ENCODE measurements at places on chromosomes 13 and 19.

DNA sequence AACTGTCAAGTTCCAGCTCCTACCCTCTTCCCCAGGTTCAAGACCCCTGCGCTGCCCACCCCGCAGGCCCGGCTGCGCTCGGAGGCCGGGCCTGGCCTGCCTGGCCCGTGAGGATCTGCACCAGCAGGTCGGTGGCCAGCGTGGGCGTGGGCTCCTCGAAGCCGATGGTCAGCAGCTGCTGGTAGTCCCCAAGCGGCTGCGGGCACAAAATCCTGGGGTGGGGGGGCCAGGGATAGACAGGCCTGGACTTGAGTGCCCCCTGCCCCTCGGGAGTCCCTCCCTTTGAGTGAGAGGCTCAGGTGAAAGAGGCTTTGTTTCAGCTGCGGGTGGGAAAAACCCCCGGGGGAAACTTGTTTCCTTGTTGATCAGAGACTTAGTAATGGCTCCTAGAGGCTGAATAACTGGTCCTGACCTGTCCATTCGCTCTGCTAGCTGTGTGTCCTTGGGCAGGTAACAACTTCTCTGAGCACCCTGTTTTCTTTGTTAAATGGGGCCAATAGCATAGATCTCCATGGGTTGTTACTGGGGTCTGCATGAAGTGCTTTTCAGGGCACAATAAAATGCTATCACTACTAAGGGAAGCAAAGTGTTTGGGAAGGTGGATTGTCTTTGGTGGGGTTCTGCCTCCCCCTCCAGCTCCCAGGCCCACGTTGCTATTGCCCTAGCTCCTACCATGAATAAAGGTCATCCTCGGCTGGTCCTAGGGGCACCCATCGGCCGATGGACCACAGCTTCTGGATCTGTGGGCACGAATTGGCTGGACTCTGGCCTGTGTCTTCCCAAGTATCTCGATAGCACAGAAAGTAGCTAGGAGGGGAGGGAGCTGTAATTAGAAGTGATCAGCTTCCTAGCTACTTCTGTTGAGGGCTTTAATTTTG, 3.5 kb downstream of the C19orf67 start:
- DNase-seq: peak; percentile 59

- no peak for DNase-seq
Observed at GRCh38 chr19:30497034-30497433, 124.8 kb downstream of the ZNF536 start.

DNA sequence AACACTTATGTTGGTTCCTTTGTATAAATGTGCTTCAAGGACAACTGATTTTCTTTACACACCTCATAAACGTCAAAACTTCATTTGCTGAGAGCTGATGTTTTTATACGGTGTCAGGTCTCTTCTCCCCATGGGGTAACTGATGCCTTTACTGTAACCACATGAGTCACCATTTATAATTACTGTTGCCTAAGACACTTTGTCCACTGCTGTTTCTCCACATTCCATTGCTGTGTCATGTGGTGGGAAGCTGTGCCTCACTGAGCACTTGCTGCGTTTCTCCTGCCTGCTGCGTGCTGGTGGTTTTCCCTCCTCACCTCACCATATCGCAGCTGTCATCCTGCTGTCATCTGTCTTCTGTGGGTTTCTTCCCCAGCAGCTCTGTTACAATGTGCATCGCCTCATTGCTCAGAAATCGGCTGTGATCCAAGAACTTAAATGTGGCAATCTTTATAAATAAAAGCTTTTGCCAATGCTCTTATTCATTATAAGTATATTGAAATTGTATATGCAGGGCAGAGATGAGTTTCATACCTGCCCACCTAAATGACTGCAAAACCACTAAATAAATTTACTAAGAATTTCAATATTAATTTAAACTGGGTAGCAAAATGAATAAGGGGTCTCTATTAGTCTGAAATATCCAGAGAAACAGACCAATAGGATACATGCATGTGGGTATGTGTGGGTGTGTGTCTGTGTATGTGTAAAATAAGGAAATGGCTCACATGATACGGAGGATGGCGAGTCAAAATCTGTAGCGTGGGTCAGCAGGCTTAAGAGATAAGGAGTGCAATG, 547.0 kb upstream of the SLITRK5 start:
- peak; percentile 98 for DNase-seq

DNA sequence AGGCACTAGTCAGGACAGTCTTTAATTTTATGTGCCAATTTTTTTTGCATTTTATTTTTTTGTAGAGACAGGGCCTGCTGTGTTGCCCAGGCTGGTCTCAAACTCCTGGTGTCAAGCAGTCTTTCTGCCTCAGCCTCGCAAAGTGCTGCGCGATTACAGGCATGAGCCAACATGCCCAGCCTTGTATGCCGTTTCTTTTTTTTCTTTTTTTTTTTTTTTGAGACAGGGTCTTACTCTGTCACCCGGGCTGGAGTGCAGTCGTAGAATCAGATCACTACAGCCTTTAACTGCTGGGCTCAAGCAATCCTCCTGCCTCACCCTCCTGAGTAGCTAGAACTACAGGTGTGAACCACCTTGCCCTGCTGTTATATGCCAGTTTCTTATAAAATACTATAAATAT, 26.4 kb downstream of the BORA start:
- DNase-seq: no peak

DNA sequence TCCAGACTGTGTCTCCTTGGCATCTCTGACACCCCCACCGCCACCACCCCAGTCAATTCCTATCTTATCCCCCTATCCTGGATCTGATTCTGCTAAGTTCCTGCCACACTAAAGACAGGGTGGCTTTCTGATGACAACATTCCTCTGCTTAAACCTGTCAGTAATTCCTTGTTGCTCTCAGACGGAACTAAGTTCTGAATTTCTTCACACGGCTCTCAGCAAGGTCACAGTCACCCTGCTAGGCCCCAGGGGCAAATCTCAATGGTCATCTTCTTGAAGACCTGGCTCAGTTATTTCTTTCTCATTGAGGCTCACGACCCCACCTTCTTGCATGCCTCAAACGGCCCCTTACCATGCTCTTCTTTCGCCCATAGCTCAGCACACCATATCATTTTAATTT, 7.6 kb downstream of the ALOX5AP start:
- DNase-seq: no peak

DNA sequence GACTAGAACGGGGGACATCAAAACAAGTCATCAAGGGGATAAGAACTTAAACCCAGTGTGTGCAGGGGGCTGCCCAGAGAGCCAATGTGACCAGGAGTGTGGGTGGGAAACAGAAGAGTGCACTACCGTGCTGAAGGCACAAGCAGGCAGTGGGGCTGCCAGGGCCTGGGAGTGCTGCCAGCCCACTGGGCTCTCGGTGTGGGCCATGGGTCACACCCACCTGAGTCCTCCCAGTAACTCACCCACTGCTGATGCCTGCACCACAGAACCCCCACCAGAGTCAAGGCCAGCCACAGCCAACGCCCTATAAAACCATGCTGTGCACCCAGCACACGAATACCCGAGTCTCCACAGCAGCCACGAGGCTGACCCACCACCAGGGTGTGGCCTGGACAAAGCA, 8.5 kb downstream of the MED26 start:
- DNase-seq: peak; percentile 46

DNA sequence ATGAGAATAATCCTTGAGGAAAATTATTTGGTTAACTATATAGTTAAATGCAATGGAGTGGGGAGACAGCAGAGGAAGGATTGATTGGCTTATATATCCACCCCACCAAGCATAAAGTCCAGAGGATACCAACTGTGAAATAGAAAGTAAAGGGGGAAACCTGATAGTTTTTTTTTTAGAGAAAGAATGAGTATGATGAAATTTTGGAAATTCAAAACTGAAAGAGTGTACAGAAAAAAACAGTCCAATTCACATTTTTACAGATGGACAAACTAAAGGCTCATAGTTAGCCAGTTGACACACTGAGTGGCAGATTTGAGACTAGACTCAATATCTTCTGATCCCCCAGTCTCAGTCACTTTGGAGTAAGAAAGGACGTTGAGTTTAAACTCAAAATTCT, 51.1 kb downstream of the FNDC3A start:
- no peak for DNase-seq

DNA sequence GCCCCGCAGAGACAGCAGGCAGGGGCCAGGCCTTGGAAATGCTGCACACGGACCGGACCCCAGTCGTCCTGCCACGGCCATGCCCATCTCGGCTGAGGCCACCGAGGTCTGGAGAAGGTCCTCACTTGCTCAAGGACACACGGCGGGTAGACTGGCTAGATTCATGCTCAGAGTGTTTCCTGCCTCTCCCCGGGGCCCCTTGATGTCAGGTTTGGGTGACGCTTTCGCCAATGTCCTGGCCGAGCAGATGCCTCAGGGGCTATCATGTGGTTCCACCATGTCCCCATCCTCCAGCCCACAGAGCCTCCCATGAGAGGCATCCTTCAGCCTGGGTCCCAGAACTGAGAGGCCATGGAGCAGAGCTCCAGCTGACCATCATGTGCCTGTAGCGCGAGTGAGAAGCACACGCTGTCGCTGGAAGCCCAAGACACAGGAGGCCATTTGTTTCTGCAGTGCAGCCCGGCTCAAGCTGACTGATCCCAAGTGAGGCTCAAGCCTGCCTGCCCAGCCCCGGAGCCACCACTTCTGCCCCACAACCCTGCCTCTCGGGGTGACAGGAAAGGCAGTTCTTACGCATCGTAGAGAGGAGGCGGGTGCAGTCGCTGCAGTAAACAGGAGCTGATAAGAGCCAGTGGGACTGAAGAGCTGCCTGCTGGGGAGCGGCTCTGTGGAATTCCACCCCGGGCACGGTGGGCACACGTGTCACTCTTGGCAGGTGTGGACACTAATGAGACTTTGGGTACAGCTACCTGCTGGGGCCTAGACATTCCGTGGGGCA, 53.9 kb upstream of the GAS6 start:
- DNase-seq: no peak

GRCh38 chr13:26713341-26713740, 47.2 kb downstream of the GPR12 start:
- no peak for DNase-seq

DNA sequence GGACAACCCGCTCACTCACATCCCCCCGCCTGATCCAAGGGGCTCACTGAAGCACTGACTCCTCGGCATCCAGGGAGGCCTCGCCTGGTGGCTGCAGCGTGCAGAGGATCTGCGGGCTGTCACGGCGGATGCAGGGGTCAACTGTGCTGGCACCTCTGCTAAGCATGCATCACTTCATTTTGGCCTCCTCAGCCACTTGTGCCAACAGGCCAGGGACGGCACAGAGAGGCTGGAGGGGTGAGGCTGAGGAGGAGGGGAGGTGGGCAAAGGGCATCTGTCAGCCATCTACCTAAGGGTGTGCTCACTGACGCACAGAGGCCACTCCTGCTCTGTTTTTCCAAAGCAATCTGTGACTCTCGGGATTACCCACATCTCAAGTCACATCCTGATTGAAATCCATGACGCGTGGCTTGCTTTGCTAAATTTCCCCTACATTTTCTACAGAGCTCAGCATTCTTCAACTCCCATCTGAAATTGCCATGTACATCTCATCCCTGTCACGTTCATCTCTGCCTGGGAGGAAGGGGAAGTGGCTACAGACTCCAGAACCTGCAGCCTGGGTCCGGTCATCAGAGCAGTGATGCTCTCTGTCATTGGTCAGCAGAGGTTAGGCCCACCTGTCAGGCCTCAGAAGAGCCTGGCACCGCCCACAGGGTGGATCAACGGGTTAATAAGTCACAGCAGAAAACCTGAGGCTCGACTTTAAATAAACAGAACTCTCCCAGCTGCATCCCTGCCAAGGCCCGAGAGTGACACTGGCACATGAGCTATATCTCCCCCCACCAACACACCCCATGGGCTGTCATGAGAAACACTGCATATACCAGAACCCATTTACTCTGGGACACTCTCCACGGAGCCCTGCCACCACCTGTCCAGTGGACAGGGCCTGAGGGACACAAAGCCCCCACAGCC, 17.6 kb downstream of the ELL start:
- no peak for DNase-seq

DNA sequence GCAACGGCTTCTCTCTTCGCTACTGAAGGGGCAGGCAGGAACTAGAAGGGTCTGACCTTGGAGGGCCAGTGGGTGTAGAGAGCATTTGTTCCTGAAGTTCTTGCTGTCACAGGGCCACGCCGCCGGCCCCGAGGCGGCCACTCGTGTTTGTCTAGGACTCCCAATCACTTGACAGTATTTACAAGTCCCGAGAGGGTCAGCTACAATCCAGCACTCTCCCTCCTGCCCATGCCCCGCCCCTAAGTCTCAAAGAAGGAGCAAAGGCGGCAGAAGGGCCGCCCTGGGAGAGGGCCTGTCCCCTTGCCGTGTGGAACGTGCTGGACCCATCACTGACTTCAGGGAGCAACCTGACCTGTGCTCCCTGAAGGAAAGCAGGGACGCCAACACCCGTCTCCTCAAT, 118.5 kb downstream of the STK24 start:
- no peak for DNase-seq

DNA sequence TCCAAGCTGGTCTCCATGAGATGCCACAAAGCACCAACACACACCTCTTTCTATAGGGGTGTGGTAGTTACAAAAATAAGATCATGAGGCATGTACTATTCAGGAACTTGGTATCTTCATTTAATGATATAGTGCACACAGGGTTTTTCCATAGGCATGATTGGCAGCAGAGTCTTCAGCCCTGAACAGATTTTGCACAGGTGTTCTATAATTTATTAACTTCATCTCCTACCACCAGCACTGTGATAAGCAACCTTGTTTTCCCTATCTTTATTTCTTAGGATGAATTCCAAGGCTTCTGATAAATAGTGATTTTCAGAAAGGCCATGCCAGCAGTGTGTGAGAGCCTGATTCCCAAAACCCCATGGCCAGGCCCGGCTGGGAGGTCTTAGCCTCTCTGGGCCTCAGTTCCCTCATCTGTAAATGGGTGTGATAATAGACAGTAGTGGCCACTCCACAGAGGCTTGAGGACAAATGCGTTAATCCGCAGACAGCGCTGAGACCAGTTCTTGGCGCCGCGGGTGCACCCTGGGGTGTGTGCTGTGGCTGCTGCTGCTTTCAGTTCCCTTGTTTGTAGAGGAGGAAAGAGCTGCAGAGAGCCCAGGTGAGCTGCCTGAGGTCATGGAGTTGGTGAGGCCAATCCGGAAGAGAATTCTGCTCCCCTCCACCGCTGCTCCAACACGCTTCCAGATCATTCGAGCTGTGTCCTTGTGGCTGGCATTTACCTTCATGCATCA, 33.1 kb downstream of the DHRS12 start:
- no peak for DNase-seq

DNA sequence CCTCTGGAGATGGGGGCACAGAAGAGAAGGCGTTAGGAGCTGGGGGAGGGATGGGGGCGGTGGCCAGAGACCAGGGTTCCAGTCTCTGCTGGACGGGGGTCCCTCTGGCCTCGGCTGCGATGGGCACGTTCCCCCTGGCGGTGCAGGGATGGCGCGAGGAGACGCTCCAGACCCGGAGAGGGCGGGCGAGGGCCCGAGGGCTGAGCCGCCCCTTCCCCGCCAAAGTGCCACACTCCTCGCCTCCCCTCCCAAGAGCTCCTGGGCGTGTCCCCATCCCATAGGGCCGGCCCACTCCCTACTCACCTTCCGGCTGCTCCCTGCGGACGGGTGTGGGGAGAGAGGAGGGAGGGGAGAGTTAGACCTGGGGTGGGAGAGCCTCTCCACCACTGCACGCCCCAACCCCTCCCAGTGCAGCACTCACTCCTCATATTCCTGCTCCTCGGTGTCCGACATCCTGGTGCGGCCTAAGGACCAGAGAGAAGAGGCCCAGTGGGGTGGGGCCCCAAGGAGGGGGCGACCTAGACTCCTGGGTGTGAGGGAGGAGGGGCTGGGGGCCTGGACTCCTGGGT, 2.2 kb downstream of the TNNT1 start:
- DNase-seq: no peak

- no peak for DNase-seq
Observed at GRCh38 chr13:106047859-106048258, 487.6 kb downstream of the EFNB2 start.
